ENCODE measurements at places on chromosomes 16 and 17.

- DNase-seq = no peak
These were observed 113.7 kb upstream of the DHX40 start for GRCh38 chr17:59451706-59452105.

- no peak for DNase-seq
These were observed 287.3 kb upstream of the CCL2 start for GRCh38 chr17:33967608-33968349.

GRCh38 chr17:16877099-16877498, 94.8 kb downstream of the TNFRSF13B start:
- DNase-seq = no peak

- DNase-seq = no peak
These were observed 23.6 kb upstream of the USP22 start for GRCh38 chr17:21066394-21066793.

DNA sequence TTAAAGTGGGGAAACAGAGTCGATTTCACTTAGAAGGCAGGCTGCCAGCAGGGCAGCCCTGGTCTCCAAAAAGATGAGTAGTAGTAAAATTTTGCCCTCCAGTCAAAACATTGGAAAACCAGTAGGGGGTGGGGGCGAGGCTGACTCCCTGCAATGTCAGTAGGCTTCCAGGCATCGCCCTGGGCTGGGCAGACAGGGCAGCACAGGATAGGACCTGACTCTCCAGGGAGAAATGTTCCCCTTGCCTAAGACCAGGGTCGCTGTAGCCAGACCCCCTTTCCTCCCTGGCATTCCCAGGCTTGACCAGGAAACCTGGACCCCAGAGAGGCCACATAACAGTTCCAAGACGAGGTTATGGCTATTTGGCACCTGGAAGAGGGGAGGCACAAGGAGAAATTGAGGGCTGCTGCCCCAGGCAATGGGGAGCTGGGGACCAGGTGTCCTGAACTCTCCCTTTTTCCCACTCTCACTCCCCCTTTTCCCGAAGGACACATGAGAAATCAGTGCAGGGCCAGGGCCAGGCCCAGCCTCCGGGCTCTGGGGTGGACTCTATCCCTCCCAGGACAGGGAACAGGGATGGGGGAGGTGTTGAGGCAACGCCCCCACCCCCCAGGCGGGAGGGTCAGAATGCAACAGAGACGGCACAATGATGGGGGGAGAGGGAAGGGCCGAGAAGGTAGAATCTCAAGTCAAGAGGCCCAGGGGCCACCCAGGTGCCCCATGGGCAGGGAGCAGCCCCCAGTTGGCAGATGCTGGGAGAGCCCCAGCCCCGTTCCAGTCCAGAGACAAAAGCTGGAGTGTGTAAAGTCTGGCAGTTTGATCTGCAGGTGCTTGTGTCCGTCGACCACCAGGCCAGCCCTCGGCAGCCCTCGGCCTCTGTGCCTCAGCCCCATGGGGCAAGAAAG, 4.5 kb upstream of the SAMD14 start:
- DNase-seq = no peak
